NCI-H146 (cell line): ENCODE measurements at places on chromosomes 16 and 17.

- DNase-seq = peak; percentile 34
These were observed 979 bp downstream of the MAP3K14 start for GRCh38 chr17:45315648-45316433.

- peak; percentile 66 for DNase-seq
These were observed 5.3 kb upstream of the WDR24 start for GRCh38 chr16:695355-696089.

- no peak for DNase-seq
These were observed 17.2 kb downstream of the CMIP start for GRCh38 chr16:81461766-81462165.

GRCh38 chr17:56908001-56908542 is 5.8 kb downstream of the TRIM25 start:
- DNase-seq = no peak

- DNase-seq = no peak
These were observed 46.8 kb downstream of the MAP2K4 start for GRCh38 chr17:12067485-12067884.

DNA sequence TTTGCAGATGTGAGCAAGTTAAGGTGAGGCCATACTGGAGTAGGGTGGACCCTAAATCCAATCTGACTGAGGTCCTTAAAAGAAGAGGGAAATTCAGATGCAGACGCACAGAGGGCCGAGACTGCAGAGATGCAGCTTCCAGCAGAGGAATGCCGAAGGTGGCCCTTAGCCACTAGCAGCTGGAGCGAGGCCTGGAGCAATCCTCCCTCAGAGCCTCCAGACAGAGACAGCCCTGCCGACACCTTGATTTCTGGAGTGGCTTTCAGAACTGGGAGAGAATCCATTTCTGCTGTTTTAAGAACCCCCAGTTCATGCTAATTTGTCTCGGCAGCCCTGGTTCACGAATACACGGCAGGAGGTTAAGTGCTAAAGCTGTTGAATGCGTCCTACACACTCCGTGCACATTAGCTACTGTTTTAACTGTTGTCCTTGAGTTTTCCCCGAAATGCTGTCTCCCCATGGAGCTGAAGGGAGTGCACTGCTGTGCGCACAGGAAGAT is 135.5 kb downstream of the IRF8 start:
- no peak for DNase-seq

DNA sequence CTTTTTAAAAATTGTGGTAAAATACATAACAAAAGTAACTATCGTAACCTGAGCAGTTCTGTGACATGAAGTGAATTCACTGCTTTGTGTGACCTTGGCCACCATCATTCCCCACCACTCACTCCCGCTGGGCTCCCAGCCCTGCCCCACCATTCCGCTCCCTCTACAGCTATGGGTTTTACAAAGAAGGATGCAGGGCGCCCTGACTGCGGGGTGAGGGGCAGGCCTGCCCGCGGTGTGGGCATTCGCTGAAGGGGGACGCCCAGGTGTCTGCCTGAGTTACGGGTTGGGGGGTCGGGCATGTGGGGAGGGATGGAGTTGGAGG is at the start of gene CEMP1:
Gene CEMP1, minus strand, starts transcription at position 38 of the 325 bp plus-strand sequence. CDS start 335 bp downstream, outside the sequence.
- no peak for DNase-seq

DNA sequence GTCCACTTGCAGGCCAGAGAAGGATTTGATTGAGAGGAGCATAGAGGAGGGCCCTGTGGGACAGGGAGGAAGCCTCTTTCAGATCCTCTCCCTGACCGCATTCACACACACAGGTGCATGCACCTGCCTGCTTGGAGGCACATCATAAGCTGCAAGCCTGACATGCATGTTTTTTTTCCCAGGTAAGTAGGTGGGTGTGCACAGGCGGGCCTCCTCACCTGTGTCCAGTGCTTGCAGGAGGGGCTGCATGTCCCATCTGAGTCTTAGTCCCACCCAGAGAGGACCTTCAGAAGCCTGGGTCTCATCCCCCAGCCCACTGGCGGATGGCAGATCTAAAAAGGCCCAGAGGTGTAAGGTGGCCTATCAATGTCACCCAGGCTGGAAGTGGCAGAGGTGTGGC is 130.8 kb downstream of the TMEM132E start:
- DNase-seq = no peak

DNA sequence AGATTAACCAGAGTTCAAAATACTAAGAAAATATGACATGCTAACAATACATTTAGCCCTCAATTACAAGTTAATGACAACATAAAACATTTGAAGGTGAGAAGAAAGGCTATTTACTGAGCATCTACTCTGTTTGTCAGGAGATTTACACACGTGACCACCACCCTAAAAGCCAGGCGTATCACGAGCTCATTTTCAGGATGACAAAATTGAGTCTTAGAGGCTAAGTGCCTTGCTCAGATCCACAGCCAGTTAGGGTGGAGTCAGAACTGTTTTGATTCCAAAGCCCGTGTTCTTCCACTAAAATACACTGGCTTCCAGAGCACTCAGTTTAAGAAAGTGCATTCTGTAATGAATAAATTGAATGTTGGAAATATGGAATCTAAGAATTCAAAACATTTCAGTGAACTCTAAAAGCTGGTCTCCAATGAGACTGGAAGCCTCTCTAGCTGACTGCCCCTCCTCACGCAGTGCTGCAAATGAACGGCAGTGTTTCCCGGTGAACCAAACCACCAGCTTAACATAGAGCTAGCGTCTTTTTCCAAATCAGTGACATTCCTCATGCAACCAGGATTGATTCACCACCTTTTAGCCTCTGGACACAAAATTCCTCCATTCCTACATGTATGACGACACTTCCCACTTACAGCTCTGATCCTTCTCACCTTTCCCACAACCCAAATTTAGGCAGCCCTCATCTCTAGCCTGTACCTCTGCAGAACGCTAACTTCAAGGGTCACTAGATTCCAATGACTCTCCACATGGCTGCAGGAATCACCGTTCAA is 5.9 kb downstream of the ZDHHC7 start:
- no peak for DNase-seq

DNA sequence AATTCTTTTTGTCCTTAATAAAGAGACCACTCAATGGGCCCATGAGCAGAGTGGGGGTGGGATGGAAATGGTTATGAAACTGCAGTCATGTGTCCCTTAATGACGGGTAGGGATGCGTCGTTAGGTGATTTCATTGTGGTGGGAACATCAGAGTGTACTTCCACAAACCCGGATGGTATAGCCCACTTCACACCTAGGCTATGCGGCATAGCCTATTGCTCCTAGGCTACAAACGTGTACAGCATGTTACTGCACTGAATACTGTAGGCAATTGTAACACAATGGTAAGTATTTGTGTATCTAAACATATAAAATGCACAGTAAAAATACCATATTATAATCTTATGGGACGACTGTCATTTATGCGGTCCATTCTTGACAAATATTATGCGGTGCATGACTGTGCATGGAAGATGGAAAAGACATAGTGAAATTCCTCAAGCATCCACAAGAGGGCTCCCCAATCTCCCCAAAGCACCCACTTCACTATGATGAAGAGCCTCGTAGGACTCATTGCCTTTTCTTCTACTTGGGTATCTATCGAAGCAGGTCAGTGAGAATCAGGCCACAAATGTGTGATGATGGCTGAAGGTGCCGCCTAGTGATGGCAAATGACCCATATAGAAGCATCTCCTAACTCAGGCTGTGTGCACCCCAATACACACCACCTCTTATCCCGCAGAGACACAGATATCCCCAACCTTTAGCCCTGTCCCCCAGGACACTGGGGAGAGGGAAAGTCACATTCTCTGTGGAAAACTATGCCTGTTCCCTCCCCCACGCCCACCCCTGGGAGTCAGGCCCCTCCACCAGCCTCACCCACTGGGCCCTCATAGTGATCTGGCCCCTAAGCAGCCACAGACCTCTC is 43.5 kb downstream of the TBX21 start:
- DNase-seq = peak; percentile 48

DNA sequence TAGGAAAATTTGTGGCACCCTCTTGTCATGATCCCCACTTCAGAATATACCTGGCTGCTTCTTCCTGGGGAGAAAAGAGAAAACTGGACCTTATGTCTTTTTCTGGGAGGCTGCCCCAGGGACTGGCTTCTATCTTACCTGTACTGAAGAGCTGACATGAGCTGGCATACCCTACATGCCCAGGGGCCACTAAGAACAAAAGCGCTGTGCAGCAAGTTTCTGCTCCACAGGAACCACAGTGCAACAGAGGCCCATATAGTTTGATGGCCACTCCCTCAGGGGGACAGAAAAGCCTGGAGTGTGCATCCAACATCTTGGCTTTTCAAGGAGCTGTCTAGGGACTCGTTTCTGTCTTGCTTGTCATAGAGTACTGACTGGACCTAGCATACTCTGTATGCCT is 96.8 kb upstream of the NACA2 start:
- DNase-seq = no peak

DNA sequence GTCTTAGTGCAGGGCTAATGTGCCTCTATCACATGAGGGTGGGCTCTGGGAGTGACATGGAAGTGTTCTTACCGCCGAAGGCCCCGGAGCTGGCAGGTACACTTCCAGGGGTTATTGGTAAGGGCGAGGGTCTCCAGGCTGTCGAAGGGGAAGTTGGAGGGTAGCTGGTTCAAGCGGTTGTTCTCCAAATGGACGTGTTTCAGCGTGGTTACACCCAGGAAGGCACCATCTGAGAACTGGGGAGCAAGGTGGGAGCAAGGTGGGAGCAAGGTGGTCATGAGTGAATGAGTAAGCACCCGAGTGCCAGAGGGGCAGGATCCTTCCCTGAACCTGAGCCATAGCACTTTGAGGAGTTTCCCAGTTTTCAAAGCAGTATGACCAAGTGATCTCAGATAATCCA is 3.0 kb downstream of the CHAD start:
- no peak for DNase-seq

DNA sequence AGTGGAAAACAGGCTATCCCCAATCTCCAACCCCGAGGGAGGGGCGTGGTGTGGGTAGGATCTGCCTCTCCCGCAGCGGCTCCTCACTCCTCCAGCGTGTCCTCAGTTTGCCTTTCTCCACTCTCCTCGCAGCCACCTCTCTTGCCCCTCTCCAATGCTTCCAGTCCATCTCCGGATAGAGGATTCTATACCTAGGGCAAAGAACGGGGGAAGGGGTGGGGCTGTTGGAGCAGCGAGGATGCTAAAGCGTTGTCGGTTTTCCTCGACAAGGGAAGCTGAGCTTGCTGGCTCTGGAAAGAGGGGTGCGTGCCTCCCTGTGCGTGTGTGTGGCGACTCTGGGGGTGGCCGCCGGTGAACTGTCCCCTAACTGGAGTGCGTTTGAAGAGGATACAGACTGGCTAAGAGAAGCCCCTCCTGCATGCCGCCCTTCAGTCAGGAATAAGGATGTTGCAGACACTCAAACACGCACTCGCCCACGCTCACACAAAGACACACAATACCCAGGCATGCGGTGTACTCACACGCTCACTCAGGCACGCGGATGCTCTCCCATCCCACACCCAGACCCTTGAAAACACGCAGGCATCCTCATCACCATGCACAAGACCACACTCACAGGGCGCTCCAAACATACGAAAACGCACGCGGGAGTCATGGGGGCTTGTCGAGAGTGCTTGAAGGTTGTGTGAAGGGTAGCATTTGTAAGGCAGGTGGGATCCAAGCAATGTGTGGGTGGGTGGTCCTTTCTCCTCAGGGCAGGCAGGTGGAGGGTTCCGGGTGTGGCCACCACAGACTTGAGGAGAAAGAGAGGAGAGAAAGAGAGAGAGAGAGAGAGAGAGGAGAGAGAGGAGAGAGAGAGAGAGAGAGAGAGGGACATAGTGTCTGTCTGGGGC is 655 bp upstream of the GPR139 start:
- DNase-seq = peak; percentile 9

DNA sequence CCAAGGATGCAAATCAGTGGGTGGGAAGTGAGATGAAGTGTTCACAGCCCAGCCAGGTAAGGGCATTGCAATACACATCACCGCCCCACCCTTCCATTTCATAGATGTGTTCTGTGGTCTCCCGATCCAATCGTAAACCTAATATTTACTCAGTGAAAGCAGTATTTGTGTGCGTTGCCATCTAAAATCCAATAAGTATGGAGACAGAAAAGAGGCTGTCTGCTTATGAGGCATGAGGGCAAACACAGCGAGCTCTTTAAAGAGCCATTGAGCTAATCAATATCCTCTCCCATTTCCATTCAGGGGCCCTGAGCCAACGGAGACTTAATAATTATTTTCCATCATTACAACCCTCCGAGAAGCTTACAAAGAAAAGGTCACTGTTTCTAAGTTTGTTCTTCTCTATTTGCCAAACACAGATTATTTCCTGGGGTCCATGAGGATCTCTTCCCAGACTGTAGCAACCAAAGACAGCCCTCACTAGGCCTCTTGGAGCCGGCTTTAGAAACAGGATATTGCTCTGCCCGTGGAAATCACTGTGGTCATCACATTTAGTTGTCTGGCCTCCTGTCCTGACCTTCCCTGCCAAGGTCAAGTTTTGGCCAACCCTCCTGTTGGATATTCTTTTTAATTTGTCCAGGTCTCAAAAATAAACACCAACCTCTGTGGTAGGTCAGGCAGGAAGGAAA is 120.1 kb downstream of the SLC39A11 start:
- peak; percentile 85 for DNase-seq

- no peak for DNase-seq
These were observed 161.0 kb downstream of the CCDC182 start for GRCh38 chr17:57584050-57584551.

- DNase-seq = no peak
These were observed 72.0 kb upstream of the MARCHF10 start for GRCh38 chr17:62880120-62880519.

DNA sequence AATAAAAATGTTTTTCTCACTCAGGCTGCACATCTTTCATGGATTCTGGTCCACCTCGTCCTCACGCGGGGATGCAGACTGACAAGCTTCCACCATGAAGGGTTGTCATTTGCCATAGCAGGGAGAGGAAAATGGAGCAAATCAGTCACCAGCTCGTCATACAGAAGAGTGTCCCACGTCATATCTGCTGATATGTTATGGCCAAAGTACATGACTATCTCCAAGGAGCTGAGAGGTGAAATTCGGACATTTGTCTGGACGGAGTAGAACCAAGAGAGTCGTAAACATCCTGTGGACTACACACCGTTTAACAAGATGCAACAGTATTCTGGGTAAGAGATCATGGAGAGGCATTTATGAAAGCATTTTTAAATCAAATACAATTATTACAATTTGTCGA is 75.3 kb upstream of the MYOCD start:
- no peak for DNase-seq

DNA sequence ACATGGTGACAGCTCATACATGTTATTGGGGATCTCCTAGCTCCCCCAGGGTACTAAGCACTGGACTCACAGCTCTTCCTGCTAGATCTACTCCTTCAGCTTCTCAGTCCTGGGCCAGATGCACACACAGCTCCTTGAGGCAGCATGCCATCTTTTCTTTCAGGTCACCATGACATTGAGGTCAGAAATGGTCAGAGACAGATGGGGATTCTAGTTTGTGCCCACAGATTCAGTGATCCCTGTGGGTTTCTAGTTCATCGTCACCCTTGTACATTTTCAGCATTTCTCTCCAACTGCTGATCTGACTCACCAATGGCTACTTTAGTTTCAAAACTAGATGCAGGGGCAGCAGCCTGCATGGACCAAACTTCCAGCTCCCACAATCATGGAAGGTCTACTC is 560.7 kb upstream of the PSMD7 start:
- no peak for DNase-seq

GRCh38 chr16:76976101-76976500 is 214.9 kb upstream of the MON1B start:
- peak; percentile 51 for DNase-seq

- DNase-seq = no peak
These were observed 4.9 kb upstream of the GNG13 start for GRCh38 chr16:805474-805873.

GRCh38 chr17:18246109-18246725 is 12.3 kb downstream of the FLII start:
- no peak for DNase-seq
